Activated effector memory CD4-positive, alpha-beta T cell treated with Interleukin-2 at 50 U/mL for 16 hours (primary cell): ENCODE measurements at places on chromosomes 6 and 20.

GRCh38 chr20:35511814-35512420 lies 17.5 kb downstream of the C20orf173 start:
- DNase-seq = no peak

DNA sequence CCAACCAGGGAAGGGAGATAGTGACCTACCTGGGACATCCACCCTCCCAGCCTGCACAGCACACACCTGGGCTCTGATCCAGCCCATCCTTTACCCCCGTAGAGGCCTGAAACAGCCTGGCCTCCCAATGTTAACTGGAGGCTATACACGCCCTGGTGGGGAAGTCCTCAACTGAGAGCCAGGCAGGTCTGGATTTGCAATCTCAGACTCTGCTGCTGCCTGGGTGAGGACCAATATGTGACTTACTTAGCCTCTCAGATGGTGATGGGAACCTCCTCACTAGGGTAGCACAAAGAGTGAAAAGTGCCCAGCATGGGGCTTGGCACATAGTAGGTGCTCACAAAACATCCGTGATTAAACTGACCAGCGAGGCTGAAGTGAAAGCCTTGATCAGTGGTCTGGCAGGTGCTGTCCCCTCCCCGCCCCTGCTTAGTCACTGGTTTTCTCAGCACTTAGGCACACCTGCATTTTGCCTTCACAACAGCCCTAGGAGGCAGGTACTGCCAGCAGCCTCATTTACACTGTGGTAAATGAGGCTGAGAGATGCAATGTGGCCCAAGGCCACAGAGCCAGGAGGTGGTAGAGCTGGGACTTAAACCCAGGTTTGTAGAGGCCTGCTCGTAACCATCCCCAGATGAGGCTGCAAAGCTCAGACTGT lies 12.4 kb downstream of the PEDS1 start:
- DNase-seq = no peak

GRCh38 chr6:116307001-116307400 lies 27.3 kb upstream of the TSPYL1 start:
- DNase-seq = no peak

- no peak for DNase-seq
Measured at GRCh38 chr6:146305092-146305491, 238.5 kb upstream of the RAB32 start.

- DNase-seq = no peak
Measured at GRCh38 chr20:49210101-49210756, 9.0 kb upstream of the DDX27 start.

- DNase-seq = no peak
Measured at GRCh38 chr6:37871616-37872372, 52.3 kb downstream of the ZFAND3 start.

DNA sequence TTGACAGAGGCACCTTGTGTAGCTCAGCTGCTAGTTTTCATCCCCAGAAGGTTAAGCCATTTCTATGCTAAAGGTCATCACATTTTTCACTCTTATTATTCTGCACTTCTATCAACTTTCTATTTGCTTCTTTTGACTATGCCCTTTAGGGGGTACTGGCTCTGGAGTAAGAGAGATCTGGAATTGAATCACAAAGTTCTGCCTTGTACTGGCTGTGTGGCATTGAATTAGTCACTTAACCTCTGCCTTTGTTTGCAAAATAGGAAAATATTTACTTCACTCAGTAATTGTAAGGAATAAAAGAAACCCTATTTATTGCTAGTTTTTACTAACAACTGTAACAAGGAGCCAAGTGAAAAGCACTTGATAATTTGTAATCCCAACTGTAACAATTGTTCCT lies 56.8 kb upstream of the MTRF1L start:
- DNase-seq = no peak

GRCh38 chr20:25258828-25259227 lies 10.9 kb downstream of the PYGB start:
- no peak for DNase-seq

DNA sequence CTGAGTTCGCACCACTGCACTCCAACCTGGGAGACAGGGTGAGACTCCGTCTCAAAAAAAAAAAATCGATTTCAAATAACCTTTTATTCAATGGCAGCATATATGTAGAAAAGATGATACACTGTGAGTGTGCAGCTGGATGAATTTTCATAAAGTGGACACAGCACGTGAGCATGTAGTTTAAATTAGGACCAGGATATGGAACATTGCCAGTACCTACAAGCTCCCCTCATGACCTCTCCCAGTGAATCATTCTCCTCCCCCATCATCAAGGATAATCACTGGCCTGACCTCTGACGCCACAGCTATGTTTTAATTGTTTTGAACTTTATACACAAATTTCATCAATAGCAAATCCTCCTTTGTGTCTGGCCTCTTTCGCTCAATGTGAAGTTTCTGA lies 53.8 kb upstream of the HDAC2 start:
- DNase-seq = no peak
